ENCODE measurements at places on chromosomes 4 and X.

DNA sequence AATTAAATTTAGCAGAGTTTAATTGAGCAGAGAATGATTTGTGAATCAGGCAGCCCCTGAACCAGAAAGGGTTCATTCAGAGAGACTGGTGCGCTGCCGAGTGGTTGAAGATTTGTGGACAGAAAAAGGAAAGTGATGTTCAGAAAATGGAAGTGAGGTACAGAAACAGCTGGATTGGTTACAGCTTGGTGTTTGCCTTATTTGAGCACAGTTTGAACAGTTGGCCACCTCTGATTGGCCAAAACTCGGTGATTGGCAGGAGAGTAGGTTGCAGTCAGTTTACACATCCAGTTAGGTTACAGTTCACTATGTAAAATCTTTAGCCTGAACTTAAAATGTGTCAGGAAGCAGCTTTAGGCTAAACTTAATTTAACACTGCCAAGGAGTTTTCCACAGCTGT, 14.9 kb downstream of the MID1IP1 start:
- peak; percentile 5 for DNase-seq

GRCh38 chr4:743463-744211, 38.0 kb downstream of the PCGF3 start:
- no peak for DNase-seq

DNA sequence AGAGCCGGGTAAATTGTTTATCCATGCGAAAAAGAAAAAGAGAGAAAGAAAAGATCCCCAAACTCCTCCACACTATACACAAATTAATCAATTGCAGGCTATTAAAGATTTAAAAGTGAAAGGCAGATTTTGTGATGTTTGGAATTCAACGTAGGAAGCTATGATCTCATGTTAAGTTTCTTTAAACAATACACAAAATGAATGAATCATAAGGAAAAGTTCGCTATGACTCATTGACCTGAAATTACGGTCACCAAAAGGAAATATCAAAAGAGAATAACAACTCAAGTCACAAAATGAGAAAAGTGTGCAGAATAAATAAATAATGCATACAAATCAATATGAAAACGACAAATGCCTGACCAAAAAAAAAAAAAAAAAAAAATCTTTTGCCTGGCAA, 28.6 kb downstream of the CLNK start:
- DNase-seq: no peak

DNA sequence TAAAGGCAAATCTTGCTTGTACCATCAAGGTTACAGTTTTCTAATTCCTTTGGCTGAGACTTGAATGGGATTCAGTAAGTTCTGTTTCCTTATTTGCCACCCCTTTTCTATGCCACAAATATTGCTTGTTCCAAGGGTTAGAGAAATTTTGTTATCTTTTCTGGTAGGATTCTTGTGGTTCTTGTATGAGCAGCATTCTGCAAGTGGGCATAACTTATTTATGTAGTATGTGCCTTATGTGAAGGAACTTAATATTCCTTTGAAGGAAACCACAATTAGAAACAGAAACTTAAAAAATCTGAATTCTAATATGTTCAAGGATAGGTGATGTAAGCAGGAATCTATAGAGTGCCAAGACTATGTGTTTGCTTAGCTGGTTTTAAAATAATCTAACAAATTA, 53.1 kb upstream of the TSPAN5 start:
- DNase-seq: no peak

DNA sequence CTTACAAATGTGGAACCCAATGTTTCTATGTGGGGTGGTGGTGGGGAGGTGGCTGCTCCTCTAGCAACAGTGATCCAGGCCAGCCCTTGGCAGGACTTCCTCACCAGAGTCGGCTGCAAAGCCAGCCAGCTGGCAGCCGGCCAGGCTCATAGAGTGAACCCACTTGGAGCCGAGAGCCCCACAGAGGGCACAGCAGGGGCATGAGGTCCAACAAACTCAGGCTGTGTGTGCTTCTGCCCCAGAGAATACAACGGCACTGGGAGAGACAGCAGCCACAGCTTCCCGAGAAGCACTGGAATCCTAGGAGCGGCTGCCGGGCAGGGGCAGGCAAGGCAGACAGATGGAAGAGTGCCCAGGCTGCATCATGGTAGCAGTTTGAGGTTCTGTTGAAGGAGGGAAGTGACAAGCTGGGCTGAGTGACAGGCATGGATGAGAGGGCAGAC, 23.5 kb upstream of the SOWAHD start:
- DNase-seq: no peak

GRCh38 chr4:74297539-74297938, 10.7 kb upstream of the EPGN start:
- DNase-seq: no peak

DNA sequence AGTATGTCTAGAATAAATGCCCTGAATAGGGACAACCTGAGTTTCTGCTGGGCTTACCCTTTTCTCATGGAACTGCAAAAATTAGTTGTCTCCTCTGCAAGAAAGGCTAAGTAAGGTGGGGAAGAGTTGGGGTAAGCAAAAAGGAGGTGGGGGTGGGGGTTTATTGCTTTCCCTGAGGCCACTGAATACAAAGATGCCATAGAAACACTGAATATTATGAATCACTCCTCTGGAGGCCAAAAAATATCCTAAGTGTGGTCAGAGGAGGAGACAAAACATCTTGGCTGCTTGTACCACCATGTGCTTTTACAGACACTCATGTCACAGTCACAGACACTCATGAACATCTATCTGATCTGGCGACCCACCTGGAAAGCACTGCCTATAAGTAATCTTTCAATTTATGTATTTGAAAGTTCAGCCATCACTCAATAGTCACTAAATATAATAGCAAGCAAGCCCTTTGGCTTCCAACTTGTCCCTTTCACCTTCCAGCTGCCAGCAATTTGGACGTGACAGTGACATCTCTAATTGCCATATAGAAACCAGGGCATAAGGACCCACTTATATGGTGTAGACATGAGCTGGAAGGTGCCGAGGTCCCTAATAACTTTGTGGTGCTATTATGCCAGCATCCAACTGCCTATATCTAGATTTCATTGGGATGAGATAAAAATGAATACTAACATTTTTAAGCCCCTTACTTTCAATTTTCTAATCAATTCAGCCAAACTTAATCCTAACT, 122.7 kb upstream of the CBR4 start:
- DNase-seq: no peak

DNA sequence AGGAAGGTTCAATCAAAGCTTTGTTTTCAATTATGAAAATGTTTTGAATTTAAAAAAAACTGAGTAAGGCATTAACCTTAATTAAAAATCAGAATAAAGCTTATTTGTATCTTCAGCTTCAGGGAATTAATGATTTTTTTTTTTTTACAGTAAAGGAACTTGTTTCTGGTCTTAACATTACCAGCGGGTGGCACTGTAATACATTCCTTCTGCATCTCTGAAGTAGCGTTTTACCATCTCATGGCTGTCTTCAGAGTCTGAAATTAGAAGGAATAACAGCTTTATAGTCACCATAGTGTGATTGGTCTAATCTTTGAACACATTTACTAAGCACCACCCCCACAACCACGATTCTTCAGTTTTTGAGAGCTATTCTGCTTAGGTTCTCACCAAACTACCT, 102.6 kb downstream of the IL1RAPL2 start:
- no peak for DNase-seq

GRCh38 chrX:48698306-48698705, 1.8 kb downstream of the SUV39H1 start:
- no peak for DNase-seq

- DNase-seq: no peak
These were observed 70.4 kb upstream of the USP9X start for GRCh38 chrX:41014776-41015360.

- DNase-seq: no peak
These were observed 322.4 kb upstream of the PRKX start for GRCh38 chrX:4035874-4036273.

DNA sequence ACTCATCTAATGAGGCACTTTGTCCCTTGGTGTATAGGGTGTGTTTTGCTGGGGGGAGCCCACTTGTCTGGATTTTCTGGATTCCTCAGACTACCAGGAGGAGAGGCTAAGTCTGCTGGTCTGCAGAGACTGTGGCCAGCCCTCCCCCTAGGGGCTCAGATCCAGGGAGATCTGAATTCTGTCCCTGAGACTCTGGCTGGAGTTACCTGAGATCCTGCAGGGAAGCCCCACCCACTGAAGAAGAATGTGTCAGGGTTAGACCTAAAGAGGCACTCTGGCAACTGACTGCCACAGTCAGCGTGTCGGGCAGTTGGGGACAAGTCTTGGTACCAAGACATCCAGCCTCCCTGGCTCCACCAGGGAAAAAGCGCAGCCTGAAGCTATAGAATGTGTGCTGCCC, 138.9 kb downstream of the DCAF12L2 start:
- no peak for DNase-seq

DNA sequence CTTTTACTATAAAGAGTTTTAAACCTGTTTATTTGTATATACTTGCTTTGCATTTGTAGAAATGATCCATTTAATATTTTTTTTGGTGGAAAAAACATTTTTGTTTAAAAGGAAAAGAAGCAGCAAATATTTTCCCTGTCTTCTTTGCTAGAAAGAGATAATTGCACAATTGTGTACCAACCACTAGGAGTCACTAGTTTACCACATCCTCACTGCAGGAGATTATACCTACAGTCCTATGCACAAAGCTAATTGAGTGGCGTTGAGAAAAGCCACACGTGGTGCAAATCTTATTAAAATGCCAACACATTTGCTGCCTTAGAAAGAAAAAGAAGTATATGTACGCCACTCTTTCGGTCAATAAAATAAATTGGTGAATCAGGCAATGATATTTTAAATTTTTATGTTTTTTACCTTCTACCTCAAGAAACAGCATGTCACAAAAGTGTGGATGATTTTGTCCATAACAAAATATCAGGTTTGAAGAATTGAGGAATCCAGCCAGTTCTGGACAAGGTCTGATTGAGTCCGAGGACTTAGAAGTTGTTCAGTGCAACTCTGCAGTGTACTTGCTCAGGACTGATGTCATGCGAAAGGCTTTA, 102.9 kb downstream of the GRXCR1 start:
- DNase-seq: no peak

DNA sequence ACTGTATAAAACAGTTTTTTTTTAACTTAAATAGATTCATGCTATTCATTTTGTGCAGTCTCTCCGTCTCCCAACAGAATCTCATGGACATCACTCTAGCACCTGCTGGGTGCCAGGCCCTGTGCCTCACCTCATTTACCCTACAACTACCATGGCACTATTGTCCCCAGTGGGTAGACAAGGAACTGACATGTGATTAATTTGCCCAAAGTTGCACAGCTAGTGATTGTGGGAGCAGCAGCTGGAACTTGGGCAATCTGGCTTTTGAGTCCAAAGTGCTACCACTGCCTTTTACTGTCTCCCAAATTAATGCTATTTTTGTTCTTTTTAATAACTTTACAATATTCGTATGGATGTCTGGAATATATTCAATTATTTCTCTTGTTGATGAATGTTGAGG, 11.2 kb upstream of the PGRMC2 start:
- no peak for DNase-seq

DNA sequence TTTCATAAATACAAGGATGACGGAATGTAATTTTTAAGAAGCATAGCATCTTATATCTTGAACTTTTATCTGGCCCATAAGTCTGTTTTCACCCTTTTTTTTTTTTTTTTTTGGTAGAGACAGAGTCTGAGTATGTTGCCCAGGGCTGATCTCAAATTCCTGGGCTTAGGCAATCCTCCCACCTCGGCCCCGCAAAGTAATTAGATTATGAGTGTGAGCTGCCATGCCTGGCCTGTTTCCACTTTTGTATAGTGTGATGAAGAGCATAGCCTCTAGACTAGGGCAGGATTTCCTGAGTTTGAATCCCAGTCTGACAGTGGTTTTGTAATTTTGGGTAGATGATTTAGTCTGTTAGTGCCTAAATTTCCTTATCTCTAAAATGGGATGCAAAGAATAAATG, 11.0 kb downstream of the STIM2 start:
- no peak for DNase-seq

- no peak for DNase-seq
These were observed 82.9 kb upstream of the NLGN4X start for GRCh38 chrX:6311540-6311939.

DNA sequence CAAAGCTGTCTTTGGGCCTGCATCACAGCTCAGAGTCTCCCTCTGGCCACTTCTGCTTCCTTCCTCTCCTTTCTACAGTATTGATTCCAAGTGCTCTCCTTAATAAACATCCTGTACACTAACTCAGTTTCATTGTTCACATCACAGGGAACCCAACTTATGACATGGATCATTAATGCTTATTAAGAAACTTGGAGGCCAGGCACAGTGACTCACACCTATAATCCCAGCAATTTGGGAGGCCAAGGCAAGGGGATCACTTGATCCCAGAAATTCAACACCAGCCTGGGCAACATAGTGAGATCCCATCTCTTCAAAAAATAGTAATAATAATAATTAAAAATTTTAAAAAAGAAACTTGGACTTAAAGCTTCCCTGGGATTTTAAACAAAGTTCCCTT, 89.2 kb upstream of the EFHC2 start:
- no peak for DNase-seq

GRCh38 chr4:149980941-149981340, 97.3 kb upstream of the DCLK2 start:
- peak; percentile 30 for DNase-seq

- no peak for DNase-seq
These were observed 20.7 kb downstream of the PAGE5 start for GRCh38 chrX:55240788-55241340.
